ENCODE measurements at places on chromosomes 5 and 9.

DNA sequence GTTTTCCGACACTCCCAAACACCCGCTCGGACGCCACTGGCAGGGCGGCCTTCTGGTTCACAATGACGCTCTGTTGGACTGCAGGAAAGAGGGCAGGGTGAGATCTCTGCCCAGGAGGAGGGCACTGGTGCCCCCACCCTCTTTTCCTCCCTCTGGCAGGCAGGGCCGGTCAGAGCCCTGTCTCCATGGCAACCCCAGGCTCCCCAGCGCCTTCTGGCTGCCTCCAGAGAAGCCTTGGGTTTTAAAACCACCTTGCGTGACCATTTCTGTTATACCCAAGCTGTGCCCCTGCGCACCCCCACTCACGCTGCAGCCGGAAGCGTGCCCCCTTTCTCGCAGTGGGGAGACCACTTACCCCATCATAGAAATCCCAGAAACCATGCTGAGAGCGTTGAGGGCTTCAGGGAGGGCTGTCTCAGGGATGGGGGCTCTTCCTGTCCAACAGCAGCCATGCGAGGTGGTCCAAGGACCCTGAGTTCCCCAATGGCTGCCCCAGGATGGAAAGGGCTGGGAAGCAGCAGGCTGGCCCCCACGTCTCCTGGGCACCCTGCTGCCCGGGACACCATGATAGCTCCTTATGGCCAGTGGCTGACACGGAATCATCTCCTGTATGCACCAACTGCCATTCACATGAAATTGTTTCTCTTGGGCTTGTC, 7.3 kb downstream of the C9orf50 start:
- DNase-seq = no peak

DNA sequence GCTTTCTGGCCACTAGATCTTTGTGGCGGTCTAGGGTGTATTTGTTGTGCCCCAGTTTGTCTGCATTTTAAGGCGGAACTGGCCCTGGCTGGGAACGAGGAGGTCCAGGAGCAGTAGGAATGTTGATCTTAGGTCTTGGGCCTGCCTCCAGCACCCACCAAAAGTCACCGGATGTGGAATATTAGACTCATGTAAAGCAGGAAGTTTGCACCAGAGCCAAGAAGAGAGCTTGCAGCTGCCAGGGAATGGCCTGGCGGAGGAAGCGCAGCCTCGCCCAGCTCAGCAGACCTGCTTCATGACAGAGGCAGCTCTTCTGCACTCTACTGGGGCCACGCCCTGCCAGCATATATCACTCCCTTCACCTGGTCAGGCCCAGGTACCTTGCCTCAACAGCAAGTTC, 3.3 kb downstream of the GPX3 start:
- peak; percentile 53 for DNase-seq

DNA sequence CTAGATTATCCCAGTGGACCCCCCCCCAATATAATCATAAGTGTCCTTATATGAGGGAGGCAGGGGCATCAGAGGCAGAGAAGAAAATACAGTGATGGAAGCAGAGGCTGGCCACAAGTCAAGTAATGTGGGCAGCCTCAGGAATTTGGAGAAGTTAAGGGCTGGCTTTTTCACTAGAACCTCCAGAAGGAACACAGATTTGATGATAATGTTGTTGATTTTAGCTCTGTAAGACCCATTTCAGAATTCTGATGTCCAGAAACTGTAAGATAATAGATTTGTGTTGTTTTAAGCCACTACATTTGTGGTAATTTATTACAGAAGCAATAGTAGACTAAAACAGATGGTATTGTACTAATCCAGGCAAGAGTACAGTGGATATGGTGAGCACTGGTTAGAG, 36.3 kb upstream of the LRRTM2 start:
- DNase-seq = no peak

GRCh38 chr5:121962347-121962670, 534 bp downstream of the SRFBP1 start:
- DNase-seq = no peak

- peak; percentile 22 for DNase-seq
These were observed 85.9 kb downstream of the GNA14 start for GRCh38 chr9:77562019-77562748.

GRCh38 chr5:78647838-78648358, 674 bp downstream of the LHFPL2 start:
- DNase-seq = peak; percentile 10

DNA sequence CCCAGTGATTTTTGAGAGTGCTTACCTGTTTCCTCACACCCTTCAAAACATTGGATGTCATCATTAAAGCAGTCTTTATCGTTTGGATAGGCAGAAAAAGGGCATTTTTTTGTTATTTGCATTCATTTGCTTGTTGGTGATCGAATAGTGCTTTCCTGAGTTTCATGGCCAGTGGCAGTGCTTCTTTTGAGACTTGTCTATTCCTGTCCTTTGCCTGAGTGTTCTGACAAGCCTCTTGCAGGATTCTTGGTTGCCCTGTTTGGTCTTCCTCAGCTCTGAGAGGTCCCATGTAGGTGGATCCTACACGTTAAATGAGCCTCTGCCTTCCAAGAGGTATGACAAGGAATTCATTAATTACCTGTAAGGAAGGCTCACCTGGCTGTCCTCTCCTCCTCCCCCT, 52.8 kb downstream of the DAB2IP start:
- DNase-seq = no peak

GRCh38 chr5:87755360-87755759, 342.6 kb upstream of the CCNH start:
- no peak for DNase-seq

DNA sequence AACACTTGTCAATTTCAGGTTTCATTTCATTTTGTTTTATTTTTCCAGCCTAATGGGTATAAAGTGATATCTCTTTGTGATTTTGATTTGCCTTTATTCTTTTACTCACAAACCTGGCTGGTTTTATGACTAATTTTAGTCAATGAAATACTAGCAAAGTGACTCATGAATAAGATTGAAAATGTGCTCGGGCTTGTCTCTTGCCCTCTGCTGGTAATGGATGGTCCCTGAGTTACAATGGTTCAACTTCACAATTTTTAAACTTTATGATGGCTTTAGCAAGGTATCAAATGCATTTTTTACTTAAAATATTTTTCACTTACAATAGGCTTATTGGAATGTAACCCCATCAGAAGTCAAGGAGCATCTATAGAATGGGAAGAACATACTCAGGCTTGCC, 431.4 kb upstream of the CCNG1 start:
- no peak for DNase-seq

GRCh38 chr5:55437859-55438206, 96.9 kb downstream of the PLPP1 start:
- no peak for DNase-seq

- no peak for DNase-seq
These were observed 148.2 kb downstream of the PAM start for GRCh38 chr5:102903074-102903871.
